ENCODE measurements at places on chromosomes 7 and 10.

DNA sequence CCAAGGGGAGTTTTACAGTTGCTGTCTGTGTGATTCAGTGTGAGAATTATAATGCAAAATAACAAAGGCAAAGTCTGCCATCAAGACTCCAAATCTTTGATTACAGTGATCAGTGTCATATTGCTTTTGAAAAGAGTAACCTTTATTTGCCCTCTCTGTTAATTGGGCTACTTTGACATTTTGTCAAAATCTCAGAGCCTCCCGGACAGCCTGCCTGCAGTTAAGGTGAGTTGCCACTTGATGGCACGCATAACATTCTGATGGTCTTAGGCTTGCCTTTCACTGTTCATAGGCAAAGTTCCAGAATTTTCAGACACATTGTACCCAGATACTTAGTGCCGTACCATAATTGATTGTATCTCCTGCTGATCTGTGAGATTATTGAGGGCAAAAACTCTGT lies 253.5 kb downstream of the ABCA13 start:
- peak; percentile 75 for DNase-seq

GRCh38 chr10:93897070-93897780 lies 3.4 kb downstream of the SLC35G1 start:
- no peak for DNase-seq

- no peak for DNase-seq
Measured at GRCh38 chr10:85641479-85642009, 725.1 kb downstream of the GRID1 start.

DNA sequence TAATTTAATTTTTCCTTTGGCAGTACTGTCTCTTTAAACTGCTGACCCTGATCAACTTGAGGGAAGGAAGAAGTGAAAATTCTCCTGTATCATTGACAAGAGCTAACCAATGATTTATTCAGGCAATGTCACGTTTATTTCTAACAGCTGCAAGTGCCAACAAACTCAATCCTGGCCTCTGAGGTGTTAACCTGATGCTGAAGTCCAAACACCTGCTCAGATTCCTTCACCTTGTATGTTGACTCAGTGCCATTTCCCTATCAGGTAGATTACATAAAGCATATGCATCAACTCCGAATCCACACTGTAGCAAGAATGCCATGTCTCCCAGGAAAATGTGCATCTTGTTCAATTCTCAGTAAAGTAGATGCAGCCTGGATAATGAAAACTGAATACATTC lies 820.0 kb downstream of the XPNPEP1 start:
- DNase-seq, result no peak

DNA sequence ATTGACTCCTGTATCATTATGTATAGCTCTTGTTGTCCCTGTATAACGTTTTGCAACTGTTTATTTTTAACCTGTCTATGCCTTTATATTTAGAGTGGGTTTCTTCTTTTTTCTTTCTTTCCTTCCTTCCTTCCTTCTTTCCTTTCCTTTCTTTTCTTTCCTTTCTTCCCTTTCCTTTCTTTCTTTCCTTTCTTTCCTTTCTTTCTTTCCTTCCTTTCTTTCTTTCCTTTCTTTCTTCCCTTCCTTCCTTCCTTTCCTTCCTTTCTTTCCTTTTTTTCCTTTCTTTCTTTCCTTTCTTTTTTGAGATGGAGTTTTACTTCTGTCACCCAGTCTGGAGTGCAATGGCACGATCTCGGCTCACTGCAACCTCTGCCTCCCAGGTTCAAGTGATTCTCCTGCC lies 5.9 kb downstream of the JAKMIP3 start:
- no peak for DNase-seq

DNA sequence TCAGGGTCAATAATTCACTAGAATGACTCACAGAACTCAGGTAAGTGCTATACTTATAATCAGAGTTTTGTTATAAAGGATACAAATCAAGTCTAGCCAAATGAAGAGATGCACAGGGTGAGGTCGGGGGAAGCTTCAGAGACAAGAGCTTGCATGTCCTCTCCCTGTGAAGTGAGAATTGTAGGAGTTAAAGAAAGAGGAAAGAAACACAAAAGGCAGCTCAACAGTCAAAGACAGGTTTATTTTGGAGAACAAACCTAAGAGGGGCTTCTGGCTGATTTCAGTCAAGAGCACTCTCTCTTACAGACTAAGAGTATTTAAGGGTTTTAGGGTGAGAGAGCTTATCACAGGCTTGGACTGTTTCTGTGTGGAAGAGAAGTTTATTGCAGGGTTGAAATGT lies 600.5 kb upstream of the C7orf33 start:
- no peak for DNase-seq

DNA sequence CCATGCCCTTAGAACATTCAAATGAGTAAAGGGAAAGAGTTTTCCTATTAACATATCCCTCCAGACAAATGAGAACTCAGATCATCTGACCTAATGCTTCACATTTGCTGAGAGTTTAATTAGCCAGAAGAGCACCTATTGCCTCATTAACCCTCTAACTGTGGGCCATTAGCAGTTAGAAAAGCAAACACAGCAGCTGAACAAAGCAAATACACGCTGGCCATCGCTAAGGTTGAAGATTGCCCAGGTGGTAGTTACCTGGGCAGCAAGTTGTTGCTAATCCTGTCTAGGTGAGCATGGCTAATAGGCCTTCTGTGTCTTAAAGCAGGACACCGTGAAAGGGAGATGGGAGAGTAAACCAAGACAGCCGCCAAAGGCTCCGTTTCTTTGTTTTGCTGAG lies 49.9 kb upstream of the UCN3 start:
- DNase-seq, result no peak

GRCh38 chr7:117781707-117782106 lies 91.5 kb downstream of the CTTNBP2 start:
- DNase-seq, result no peak

DNA sequence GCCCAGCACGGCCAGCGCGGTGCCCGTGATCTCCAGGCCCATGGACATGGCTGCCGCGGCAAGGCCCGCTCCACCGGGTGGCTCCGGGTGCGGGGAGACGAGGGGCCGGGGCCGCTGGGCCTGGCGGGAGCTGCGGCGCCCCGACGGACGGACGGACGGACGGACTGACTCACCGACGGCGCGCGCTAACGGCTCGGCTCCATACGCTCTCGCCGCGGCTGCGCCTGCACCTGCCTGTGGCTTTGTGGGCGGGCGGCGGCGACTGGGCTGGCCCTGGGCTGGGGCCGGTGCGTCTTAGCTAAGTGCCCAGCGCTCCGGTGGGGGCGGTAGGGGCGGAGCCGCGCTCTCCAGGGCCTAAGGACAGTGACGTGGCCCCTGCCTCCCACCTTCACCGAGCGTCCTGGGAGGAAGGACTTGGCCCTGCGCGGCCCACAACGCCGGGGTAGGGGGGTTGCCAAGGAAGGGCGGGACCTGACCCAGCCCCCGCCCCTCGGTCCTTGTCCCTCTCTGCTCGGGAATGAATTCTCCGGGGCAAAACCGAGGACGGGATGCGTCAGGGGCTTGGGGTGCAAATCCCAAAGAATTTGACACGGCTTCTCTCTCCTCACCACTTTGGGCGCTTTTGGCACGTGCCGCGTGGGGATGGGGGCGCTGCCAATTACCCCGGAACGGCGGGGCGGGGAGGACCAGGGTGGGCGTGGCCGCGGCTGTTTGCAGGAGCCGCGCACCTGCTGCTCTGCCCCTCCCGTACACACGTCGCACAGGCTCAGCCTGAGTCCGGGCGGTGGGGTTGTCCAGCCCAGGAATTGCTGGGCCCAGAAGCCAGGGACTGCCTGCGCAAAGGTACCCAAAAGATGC lies at the start of gene CLDN3:
Gene CLDN3 (minus strand): TSS at position 269 of the 858 bp plus-strand sequence. CDS start 221 bp downstream, at position 48.
- DNase-seq, result peak; percentile 100

- DNase-seq, result no peak
Measured at GRCh38 chr7:21851559-21851967, 94.1 kb downstream of the CDCA7L start.

GRCh38 chr7:15886626-15887025 lies 200.1 kb upstream of the MEOX2 start:
- DNase-seq, result no peak

DNA sequence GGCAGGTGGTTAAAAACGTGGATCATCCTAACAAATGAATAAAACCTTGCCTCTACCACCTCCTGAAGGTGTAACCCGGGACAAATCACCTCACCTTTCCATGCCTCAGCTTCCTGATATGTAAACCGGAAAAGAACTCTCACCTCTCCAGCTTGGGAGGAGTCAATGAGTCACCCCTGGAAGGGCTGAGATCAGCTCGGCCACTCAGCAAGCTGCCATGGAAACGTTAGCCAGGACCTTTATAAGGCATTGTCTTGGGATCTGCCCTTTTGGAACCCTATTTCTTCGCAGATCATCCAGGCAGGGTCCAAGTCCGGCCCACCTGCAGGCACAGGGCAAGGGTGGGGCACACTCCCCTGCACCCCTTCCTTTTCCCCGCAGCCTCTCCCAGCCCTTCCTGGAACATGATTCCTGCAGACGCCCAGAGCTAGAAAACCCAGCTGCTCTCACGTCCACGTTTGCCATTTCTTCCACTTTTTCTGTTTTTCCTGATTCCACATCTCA lies 81.6 kb upstream of the PFKP start:
- DNase-seq, result no peak

GRCh38 chr10:65861249-65861648 lies 1064.6 kb upstream of the LRRTM3 start:
- DNase-seq, result no peak

DNA sequence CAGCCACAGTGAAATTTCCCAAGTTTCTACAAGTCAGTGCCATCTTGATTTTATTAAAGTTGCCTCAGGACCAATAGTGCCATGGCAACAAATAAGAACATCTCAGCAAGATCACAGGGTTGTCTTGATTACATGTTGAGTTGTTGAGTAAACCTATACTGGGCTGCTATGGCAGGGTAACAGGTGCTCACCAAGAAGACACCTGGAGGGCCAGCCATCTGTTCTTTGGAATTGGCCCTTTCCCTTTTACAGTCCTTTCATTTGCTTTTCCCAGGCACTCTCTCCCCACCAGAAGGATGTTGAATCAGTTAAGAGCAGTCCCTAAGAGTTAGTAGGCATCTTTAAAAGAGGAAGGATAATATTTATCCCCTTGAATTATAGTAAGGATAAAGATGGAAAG lies 582.0 kb downstream of the TNS3 start:
- DNase-seq, result no peak

GRCh38 chr7:94130716-94131115 lies 126.6 kb upstream of the BET1 start:
- no peak for DNase-seq

DNA sequence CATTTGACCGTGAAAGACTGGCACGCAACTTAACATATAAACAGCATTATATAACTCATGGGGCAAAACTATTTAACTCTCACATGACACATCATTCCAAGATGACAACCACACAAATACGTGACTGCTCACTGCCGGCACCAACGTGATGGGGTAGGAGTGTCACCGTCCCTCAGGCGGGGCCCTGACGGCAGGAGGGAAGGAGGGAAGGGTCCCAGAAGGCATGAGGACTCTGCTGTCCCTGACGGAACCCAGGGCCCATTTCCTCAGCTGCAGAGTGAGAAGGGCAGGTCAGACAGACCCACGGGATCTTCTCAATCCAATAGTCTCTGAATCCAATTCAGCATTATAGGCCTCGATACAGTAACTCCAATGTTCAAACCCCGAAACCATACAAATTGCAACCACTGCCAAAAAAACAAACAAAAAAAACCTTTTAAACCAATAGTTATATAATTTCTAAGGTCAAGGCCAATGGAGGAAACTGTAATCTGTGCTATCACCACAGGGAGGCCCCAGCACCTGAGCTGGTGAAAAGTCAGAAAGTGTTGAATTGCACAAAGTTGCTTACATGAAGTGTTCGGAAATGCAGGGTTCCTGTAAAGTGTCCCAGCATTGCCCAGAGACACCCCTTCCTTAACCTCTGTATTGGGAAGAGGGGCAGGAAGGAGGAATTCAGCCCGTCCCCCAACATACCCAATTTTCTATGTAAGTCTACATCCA lies 137.4 kb downstream of the TNS3 start:
- no peak for DNase-seq

- no peak for DNase-seq
Measured at GRCh38 chr7:1624999-1625927, 44.8 kb upstream of the ELFN1 start.

DNA sequence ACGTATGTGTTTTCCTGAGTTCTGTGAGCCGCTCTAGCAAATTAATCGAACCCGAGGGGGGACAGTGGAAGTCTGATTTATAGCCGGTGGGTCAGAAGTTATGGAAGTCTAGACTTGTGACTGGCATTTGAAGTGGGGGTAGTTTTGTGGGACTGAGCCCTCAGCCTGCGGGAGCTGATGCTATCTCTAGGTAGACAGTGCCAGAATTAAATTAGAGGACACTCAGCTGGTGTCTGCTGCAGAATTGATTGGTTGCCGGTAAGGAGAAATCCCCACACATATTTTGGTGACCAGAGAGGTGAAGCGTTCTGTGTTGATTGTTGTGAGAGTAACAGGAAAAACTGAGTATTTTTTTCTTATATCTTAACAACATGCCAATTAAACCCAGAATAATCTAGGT lies 143.8 kb upstream of the ADCY1 start:
- no peak for DNase-seq

DNA sequence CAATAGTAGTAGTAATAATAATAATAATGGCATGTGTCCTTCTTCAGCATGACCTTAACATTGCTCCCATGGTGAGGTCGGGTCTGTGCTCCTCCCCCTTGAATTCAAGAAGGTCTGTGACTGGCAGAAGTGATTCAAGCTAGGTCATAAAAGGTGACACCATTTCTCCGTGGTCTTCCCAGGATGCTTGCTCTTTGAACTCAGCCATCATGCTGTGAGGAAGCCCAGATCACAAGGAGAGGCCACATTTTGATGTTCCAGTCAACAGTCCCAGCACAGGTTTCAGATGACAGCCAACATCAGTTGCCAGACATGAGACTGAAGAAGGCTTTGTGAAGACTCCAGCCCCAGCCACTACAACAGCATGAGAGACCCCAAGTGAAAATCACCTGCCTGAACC lies 83.9 kb downstream of the SEPTIN14 start:
- no peak for DNase-seq

DNA sequence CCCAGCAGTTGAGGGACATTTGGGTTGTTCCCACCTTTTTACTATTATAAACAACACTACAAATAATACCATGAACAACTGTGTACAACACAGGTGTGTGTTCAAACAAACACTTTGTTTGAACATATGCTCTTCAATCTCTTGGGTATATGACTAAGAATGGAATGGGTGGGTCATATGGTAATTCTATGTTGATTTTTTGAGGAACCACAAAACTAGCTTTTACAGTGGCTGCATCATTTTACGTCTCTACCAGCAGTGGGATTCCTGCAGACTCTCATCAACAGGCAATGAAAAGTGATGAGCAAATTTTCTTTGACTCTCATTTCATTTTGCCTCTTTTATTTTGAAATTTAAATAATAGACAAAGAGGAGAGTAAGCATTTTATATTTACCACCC lies 116.9 kb upstream of the KLF14 start:
- no peak for DNase-seq

DNA sequence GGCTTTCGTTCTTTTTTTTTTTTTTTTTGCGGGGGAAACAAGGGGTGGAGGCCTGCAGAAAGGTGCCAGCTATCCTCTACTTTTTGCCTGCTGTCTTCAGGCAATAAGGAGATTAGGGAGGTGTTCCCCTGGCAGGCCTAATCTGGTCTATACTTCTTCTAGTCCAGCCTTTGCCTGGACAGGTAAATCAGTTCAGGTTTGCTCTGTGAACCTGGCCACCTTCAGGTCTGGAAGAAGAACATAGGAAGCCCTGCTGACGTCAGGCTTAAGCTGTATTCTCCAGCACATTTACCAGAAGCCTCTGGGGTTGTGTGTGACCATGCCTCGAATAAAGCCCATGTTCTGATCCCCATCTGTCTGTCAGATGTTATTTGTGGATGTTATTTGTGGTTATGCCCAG lies 115.4 kb downstream of the SDK1 start:
- no peak for DNase-seq

Data from T47D (cell line).